Myocyte (in vitro differentiated cells): ENCODE measurements at places on chromosomes 13 and 19. TPM values are rescaled to one million over a fixed set of nuclear protein-coding genes. Genes with fewer than 3 reads are reported as not detected.

DNA sequence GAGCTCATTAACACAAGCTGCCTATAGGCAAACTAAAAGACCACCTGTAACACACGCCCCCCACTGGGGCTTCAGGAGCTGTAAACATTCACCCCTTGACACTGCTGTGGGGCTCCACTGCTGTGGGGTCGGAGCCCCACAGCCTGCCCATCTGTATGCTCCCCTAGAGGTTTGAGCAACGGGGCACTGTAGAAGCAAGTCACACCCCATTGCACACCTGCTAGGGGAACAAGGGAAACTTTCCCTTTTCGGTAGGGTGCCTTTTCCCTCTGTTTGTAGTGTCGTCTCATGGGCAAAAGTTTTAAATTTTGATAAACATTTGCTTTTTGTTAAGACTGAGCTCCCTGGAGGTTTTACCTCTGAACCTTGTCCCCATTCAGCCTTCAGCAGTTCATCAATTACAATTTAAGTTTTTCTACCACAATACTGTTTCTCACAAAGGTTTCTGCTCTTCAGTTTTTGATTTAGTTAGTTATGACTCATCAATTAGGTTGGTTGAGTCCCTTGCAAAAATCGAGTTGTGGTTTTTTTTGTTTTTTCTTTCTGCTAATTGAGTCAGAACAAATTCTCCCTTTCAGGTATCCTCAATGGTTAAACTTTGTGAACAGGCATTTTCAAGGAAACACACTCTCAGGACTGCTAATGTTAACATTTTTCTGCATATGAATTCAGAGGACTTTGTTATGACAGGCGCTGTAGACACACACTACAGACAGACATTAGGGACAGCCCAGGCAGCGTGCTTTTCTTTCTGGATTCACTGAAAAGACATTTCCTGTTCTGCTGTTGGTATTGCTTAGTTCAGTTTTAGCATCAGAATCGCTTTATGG lies 35.1 kb downstream of the ZNF433 start:
- DNase-seq, result no peak

The CGB2 gene
- not detected in 2 replicates for total RNA-seq

DNA sequence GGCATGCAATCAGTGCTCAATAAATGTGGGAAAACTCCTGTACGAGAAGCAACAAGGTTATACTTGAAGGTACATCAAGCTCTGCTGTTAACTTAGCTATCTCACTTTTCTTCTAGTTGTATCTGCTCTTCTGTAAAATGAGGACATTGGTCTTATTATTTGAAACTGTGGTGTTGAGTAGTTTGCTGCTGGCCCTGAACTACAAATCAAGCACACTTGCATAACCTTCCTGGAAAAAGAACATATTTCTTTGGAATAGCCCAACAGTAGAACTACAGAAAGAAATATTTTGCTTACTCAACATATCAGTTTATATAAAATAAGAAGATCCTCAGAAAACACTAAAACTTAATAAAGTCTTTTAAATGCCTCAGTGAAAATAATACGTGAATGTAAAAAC lies 203.0 kb downstream of the KCTD12 start:
- DNase-seq, result no peak

DNA sequence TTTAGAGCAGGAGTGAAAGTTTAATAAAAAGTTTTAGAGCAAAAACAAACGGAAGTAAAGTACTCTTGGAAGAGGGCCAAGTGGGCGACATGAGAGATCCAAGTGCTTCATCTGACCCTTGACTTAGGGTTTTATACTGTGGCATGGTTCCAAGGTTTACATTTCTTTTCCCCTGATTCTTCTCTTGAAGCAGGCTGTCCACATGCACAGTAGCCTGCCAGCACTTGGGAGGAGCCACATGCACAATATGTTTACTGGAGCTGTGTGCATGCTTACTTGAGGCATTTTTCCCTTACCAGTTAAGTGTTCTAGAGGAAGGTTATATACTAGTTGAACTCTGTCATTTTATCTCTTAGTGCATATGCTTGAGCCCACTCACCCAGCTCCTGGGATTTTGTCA lies 295.6 kb downstream of the TBC1D4 start:
- no peak for DNase-seq

The KLF16 gene
- total RNA-seq, result 8.6 and 9.7 TPM in 2 replicates

- peak; percentile 16 for DNase-seq
These were observed 1297.4 kb downstream of the PCDH9 start for GRCh38 chr13:65932587-65933239.

DNA sequence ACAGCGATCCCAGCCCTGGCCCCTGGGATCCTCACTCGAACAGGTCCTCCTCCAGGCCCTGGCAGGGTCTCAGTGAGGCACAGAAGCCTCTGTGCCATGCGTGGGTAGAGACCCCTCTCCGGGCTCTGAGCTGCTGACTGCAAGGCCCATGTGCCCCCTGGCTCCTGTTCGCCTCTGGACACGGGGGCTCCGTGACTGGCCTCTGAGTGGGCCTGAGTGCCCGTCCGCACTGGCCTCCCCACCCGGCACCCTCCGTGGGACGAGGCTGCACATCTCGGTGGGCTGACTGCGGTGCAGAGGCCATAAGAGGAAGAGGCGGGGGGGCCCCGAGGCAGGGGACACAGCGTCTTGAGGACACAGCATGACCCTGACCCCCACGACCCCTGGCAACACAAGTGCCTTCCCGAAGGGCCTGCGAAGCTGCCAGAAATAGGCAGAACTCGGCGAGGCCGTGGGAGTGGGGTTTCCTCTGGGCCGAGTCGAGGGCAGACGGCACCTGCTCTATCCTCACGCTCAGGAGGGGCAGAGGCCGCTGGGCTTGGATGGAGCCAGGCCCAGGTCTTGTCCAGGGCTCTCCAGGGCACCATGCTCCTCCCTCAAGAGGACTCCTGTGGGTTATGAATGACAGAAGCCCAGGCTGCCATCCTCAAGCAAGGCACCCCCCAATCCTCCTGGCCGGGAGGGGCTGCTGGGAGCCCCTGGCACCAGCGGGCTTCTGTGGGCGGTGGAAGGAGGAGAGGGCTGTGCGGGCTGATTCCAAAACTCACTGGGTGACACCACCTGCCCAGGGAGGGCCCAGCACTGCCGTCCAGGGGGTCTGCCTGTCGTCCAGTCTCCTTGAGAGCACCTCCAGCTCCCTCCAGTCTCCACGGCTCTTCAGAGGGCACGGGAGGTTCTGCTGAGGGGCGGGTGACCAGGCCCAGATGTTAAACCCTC lies 52.6 kb downstream of the RASA3 start:
- no peak for DNase-seq

DNA sequence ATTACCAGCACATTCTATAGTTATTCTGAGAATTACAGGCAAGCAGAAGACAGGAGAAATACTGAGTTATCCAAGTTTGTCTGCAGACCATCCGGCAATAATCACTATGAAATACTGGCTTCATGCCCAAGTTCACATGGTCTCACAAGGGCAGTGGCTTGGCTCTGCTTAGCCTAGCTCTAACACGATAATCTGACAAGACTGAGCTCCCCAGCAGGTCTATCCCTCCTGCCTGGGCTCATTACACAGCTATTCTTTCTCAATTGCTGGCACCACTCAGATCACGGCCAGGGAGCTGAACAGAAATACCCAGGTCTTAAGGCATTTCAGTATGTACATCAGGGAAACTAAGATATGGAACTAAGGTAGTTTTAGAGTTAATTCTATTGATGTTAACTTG lies 361.6 kb upstream of the PCDH20 start:
- no peak for DNase-seq

DNA sequence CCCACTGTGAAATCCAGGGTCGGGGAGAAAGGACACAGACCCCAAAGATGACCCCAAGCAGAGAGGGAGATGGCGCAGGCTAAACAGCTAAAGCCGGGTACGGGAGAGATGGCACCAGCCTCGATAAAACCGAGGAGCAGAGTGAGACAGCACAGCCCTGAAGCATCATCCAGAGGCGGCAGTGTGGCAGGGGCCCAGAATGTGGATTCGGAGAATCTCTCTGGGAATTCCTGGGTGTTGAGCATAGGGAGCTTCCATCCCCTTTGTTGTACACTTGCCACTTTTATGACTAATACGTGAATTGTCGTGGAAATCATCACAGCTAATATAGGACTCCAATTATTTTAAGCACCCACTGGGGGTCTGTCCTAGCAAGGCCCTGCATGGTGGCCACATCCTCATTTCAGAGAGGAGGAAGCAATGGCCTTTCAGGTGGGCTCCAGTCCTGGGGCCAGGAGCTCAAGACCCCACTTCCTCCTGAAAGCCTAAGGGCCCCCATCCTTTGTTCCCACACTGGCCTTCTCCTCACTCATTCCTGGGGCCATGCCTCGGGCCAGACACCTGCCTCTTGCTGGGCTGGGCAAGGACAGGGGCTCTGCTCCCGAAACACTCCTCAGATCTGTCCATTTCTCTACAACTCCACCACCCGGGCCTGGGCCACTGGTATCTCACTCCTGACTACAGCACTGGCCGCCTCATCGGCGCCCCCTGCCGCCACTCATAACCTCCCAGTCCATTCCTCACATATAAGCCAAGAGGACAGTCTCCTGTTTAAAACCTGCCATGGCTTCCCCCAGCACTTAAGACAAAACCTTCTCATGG lies 29.3 kb upstream of the ATP1A3 start:
- no peak for DNase-seq

DNA sequence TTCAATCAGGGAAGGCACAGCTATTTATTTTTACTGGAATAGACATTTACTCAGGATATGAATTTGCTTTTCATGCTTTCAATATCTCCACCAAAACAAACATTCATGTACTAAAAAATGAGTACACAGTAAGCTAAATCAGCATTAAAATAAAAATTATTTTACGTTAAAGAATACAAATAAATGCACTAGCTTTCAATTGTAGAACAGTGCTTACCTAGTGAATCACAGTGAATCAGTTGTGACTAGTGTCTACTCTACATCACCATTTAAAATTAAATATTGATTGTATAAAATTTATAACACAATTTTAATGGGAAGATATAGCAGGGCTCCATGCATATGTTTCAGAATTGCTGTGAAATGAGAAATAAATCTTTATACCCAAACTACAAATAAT lies 929.6 kb upstream of the ATXN8OS start:
- no peak for DNase-seq

DNA sequence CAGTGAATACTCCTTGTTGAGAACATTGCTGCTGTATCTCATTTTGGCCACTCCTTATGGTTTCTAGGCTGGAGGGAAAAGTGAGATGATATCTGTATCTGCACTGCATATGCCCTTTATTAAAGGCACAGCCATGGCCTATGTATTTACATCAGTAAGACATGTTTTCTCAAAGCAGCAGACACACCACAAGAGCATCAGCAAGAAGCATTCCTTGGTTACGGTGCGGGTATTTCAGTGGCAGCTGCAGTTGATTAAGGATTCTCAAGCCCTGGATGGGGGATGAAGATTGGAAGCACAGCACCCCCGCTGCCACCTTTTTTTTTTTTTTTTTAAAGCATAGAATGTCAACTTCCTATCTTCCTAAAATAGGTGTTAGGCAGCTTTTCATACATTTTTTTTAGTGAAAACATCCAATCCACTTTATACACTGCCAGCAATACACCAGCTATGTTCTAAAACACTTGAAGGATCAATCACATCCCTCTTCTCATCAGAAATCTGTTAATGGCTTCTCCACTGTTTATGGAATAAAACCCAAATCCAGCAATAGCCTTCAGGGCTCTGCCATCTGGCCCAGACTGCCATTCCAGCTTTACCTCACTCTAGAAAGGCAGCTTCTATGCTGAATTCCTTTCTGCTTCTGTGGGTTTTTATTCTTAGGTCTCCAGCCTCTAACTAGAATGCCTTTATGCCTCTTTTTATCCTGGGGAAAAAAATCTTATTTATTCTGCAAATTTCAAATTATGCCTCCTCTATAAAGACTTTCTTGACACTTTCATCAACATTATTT lies 331.0 kb downstream of the DNAJC15 start:
- peak; percentile 73 for DNase-seq

The SIGLEC9 gene
- total RNA-seq, result not detected in 2 replicates
